LHCN-M2 (cell line): ENCODE measurements at places on chromosomes 5 and 9.
A peak's percentile ranks its signal among the peaks of the same experiment; 100 is the strongest.

GRCh38 chr9:102087141-102087540 is 348.7 kb upstream of the GRIN3A start:
- no peak for DNase-seq

- no peak for DNase-seq
These were observed 1.4 kb downstream of the NSUN2 start for GRCh38 chr5:6631441-6631840.

- peak; percentile 71 for DNase-seq
These were observed 38.1 kb downstream of the MRPS27 start for GRCh38 chr5:72281764-72282499.

- DNase-seq: peak; percentile 99
These were observed 159.3 kb downstream of the NR3C1 start for GRCh38 chr5:143244000-143244736.

- DNase-seq: no peak
These were observed 43.9 kb downstream of the CRB2 start for GRCh38 chr9:123399803-123400378.

- DNase-seq: peak; percentile 58
These were observed 31.1 kb upstream of the BNC2 start for GRCh38 chr9:16901590-16901989.

- DNase-seq: no peak
These were observed 127.7 kb downstream of the NR3C1 start for GRCh38 chr5:143275512-143276363.

DNA sequence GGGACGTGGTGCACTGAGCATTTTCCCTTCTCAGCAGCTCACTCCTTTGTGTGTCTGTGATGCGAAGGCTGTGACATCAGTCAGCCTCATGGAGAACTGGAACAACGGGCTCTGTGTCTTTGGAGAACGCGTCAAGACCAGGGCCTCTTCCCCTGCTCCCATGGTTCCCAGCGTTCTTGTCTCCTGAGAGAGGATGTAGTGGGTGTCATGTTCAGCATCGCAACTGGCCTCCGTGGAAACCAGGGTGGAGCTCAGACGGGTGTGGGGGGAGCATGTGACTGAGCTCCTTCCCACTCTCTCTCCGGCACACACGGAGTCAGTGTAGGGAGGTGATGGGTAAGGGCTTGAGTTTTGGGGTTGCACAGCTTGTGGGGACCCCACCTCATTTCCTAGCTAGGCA is 59.7 kb downstream of the TENT4A start:
- no peak for DNase-seq

DNA sequence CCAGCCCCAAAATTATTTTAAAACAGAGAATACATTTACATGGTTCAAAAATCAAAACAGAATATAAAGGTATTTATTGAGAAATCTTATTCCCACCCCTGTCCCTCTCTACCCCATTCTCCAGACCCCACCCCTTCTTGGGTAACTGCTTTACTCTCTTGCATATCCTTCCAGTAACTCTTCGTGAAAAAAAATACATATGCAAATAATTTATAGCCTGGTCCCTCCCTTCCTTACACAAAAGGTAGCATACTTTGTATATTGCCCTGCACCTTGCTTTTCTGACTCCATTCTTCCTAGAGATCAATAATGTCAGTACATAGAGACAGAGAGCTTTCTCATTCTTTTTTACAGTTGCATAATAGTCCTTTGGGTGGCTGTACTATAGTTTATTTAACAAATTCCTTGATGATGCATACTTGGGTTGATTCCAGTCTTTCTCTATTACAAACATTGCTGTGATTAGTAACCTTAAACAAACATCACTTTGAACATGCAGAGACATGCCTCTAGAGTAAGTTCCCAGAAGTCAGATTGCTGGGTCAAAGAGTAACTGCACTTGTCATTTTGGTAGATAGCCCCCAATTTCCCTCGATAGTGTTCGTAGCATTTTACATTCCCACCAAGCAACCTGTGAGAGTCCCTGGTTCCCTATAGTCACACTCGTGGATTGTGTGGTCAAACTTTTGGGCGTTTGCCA is 47.9 kb downstream of the STOM start:
- peak; percentile 96 for DNase-seq

DNA sequence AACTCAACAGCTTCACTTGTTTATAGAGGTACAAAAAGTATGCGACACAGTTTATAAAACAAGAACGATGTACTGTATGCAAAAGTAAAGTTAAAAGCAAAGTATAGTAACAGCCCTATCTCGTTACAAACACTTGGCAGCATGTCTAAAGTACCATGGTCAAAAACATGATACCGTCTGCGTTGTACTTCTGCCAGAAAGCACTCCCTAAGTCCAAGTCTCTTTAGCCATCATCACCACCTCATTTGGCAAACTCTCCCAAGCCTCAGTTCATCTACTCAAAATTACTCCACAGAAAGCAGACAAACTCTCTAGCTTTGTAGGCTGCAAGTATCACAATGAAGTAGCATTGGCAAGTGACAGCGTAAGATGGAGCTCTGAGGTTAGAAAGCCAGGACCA is 73.4 kb downstream of the NFIB start:
- DNase-seq: no peak

- DNase-seq: peak; percentile 33
These were observed 127.3 kb upstream of the PIK3R1 start for GRCh38 chr5:68088302-68088701.

GRCh38 chr5:68708156-68708841 is 385.5 kb upstream of the SLC30A5 start:
- DNase-seq: no peak

GRCh38 chr5:163497315-163497714 is 8.1 kb upstream of the MAT2B start:
- no peak for DNase-seq

GRCh38 chr5:15538516-15538915 is 38.5 kb downstream of the FBXL7 start:
- DNase-seq: peak; percentile 35

DNA sequence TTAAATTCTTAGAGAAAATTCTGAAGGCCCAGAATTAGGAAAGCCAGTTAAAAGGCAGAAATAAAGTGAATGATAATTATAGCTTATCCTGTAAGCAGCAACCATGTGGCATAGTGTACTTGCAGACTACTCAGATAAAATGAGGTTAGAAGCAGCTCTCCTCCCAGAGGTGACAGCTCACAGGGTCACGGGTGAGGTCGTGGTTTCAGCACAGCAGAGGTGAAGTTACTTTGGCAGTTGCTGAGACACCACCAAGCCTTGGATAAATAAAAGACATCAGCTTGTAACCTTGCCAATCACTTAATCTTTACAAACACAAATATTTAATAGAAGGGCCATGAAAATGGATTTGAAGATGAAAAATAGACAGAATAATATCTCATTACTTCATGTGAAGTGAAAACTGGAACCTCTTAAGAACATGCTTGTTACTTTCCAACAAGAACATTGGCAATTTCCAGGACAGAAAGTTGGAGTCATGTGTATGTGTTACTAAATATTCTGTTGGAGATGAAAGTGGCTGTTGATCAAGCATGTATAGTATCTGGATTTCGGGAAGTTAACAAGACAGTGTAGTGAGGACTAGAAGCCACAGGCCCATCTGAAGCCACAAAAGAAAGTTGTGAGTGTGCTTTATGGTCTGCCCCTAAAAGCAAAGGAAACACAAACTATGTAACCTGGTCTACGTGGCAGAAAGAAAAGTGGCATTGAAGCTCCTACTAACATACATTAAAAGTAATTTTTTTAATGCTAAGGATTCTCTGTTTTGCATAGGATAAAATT is 134.4 kb downstream of the ERCC6L2 start:
- DNase-seq: peak; percentile 76

- no peak for DNase-seq
These were observed 156.1 kb downstream of the SNX18 start for GRCh38 chr5:54673523-54674225.

GRCh38 chr9:84229191-84229590 is 111.4 kb downstream of the SLC28A3 start:
- DNase-seq: no peak
